AG08395 (cell line): ENCODE measurements at places on chromosomes 7 and 10.

DNA sequence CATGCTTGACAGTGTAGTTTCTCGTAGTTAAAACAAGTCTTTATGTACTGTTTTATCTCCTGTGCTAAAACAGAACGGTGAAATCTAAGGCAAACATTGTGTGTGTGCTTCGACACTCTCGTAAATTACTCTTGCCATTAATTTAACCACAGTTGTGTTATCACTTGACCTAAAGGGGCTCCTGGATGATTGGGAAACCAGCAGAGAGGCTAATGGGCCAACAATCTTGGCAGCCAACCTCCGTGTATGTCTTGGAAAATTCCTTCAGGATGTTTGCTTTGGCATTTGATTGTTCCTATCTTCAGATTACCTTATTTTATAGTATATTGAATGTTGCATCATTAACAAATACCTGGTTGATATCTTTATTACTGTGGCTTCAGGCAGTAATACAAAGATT lies 409.5 kb downstream of the SDK1 start:
- no peak for DNase-seq

DNA sequence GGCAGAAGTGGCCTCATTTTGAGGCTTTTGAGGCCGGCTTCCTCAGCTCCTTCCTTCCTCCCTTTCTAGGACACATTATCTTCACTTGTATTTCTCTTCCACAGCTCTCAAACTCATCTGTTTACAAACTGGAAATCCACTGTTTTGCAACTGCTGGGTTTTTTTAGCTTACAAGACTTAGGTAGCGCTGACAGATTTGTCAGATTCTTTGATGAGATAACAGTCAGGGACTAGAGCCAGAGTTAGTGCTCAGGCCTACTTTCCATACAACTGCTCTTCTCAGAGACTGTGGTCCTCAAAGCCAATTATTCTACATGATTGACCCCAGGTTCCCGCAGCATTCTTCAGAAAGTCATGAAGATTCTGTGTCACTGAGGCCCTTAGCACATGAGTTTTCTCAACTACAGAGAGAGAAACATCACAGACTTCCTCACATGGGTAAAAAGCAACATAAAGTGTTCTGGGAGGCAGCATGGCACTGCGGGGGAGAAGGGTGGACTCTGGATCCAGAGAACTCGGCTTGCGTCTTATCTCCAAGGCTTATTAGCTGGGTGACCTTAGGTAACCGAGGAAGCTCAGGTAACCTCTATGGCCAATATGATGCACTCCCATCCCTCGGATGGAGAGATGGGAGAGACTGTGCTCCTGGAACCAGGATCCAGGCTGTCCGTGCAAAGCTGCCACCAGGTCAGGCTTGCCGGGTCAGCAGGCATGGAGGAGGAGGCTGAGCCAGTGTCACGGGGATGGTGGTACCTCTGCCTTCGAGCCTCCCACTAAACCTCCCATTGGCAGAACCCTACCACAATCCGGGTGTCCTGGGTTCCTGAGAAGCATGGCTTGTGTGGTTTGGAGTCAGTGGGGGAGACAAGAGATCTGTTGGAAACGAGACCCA lies 10.5 kb downstream of the DDC start:
- no peak for DNase-seq

- no peak for DNase-seq
Observed at GRCh38 chr10:86139066-86139657, 227.4 kb downstream of the GRID1 start.

GRCh38 chr10:13712837-13713581 lies 126.2 kb downstream of the PRPF18 start:
- DNase-seq = peak; percentile 91

DNA sequence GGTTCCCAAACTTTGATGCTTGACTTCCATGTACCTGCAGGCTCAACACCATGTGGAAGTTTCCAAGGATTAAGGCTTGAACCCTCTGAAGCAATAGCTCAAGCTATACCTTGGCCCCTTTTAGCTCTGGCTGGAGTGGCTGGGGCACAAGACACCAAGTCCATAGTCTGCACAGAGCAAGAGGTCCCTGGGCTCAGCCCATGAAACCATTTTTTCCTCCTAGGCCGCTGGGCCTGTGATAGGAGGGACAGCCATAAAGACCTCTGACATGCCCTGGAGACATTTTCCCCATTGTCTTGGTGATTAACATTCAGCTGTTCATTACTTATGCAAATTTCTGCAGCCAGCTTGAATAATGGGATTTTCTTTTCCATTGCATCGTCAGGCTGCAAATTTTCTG lies 14.4 kb downstream of the DGKI start:
- no peak for DNase-seq

- no peak for DNase-seq
Observed at GRCh38 chr10:97913614-97914013, 64.0 kb downstream of the GOLGA7B start.

DNA sequence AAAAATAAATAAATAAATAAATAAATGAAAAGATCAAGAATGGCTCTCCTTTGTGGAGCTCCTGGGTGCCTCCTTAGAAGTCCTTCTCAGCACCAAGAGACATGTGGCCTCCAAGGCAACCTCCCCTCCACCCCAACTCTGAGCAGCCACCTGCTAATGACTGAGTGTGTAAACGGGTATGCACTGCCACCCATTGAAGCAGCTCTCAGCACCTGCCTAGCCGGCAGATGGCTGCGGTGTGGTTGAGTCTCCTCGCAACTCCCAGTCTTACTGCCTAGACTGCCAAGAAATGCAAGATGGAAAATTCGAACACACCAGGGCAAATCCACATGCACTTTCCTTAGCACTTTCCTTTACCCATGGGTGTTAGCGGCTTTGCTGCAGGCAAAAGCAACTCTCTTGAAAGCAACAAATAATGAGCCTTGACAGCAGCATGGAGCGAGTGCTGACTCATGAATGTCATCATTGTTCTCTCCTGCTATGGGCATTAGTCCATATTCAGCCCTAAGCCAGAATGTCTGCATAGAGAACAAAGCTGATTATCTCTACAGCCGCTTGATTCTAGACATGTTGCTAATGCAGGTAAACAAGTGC lies 913.9 kb upstream of the AUTS2 start:
- DNase-seq = no peak

GRCh38 chr7:95433952-95434556 lies 774 bp downstream of the PON2 start:
- DNase-seq = peak; percentile 3

GRCh38 chr7:6658618-6659345 lies 21.7 kb downstream of the ZNF316 start:
- DNase-seq = no peak

DNA sequence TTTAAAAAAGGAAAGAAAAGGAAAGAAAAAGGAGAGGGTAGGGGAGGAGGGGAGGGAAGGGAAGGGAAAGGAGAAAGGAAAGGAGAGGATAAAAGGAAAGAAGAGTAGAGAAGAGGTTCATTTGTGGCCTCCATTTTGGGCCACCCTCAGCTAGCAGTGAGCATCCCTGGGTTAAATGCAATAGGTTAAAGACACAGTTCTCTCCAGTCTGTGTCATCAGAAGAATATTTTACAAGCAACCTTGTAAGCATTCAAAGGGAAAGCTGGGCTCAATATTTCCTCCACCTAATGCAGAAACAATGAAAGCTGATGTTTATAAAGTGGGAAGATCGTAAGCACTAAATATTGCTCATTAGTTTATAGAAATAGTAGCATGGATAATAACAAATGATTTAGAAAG lies 219.1 kb upstream of the PITRM1 start:
- no peak for DNase-seq

DNA sequence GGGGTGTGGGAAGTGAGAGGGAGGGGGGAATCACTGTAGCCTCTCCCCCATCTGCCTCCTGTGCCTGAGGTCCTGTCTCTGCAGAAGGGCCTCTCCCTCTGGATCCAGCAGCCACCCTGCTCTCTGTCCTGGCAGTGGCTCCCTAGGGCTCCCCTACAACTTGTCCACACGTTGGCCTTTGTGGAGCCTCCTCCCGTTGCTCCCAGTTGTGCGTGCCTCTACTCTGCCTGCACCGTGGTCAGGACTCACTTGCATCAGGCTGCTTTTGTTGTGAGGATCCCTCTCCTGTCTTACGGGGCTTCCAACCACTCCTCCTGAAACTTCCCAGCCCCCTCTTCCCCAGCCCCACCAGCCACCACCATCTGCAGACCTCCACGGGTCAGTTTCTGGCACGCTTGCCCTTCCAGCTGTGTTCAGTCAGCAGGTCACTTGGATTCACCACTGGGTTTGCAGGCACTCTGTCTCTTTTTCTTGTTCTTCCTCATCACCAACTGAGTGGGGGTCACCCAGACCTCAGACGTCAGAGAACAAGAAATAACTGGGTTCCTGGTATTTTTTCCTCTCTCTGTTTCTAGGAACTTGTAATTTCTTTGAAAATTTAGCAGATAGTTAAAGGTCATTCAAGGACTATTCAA lies 62.3 kb downstream of the RAMP3 start:
- DNase-seq = no peak

DNA sequence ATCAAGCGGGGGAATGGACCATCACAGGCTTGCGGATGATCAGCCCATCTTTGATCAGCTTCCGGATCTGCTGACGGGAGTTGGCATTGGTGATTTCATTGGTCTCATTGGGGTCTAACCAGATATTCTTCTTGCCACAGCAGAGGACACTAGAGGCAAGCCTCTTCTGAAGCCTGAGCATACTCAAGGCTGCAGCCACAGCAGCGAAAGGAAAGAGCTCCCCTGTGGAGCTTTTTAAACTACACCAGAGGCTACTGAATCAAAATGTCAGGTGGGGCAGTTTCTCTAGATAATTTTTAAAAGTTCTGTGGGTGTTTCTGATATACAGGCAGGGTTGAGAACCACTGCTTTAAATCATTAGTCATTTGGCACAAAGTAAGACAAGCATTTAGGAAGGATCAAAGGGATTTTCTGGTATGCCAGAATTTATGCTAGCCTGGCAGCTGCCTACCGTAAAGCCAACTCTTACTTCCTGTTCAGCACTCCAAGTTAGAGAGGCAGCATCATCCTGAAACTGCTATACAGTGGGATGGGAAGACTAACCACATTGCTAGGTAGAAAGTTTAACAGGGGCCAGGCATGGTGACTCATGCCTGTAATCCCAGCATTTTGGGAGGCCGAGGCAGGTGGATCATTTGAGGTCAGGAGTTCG lies 7.0 kb downstream of the NAPEPLD start:
- no peak for DNase-seq

- no peak for DNase-seq
Observed at GRCh38 chr10:88542522-88542921, 40.6 kb downstream of the RNLS start.

DNA sequence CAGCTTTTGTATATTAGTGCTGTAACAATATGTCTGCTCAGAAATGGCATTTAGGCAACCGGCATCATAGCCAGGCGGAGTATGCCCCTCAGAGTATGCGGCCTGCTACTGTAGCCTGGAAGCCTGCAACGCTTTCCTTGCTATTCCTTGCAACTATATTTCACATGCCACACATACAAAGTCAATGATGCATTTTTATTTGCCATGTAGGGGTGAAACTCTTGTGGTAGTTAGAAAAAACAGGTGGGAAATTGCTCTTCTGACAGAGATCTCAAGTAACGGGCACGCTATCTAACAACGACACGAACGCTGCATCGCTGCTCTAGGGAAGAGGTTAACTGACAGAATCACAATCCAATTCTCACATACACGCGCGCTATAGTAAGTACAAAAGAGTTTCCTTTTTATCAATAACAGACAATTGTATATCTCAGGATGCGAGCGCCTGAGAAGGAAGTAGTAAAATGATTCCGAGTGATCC lies 5.9 kb downstream of the EBF3 start:
- no peak for DNase-seq

GRCh38 chr7:132937286-132937685 lies 144.6 kb downstream of the CHCHD3 start:
- no peak for DNase-seq

- no peak for DNase-seq
Observed at GRCh38 chr7:136617176-136617575, 251.3 kb upstream of the CHRM2 start.

GRCh38 chr10:63007112-63007511 lies 126.0 kb upstream of the NRBF2 start:
- DNase-seq = no peak

DNA sequence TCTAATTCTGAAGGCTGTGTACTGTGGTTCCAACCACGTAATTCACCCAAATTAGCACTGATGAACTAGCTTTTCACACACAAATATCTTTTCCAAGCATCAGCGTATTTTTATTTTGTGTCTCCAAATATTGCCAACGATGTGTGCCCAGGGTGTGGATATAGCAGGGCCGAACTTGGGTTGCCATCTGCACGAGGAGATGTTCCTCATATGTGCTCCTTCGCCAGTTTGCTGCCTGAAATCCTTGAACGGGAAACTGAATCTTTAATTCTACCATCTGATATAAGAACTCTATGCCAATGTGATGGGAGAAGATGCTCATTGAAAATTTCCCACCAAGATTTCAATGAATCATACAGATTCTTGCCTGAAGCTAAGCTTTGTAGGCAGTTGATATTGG lies 121.5 kb upstream of the ZNF438 start:
- DNase-seq = no peak

DNA sequence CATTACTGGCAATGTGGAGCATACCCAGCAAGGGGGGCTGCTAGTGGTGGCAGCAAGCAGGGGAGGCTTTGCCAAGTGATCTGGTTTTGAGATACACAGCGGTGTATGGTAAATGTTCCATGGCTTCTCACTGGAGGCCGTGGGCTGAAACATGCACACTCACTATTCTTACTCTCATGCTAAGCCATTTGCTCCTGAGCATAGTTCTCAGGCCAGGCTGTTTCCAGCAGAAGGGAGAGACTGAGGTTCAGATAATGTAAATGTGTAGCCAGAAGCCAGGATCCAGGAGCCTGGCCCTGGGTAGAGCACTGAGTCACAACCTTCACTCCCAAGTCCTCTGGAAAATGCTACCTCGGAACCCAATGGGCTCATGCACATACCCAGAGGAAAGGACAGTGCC lies 757.9 kb downstream of the GRID1 start:
- DNase-seq = no peak

DNA sequence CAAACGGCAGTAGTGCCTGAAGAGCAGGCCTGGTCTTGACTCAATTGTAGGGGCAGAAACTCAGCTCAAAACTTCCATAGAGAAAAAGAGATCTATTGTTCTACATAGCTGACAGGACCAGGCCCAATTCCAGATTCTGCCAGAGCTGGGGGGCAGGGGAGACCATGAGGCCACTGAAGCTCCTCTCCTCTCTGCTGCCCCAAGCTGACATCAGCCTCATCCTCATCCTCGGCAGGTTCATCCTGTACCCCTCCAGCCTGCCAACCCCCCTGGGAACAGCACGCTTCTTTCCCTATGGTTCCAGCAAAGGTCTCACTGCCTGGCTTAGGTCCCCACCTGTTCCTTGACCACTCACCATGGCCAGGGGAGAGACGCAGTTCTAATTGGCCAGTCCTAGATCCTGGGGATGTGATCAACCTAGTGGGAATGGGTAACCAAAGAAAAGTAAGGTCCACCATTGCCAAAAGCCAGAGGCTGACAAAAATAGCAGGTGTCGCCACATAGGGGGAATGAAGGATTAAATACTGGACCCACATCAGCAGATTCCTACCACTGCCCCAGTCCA lies 42.9 kb downstream of the CCDC3 start:
- no peak for DNase-seq

- no peak for DNase-seq
Observed at GRCh38 chr10:122199689-122200088, 71.4 kb upstream of the BTBD16 start.

- peak; percentile 34 for DNase-seq
Observed at GRCh38 chr7:24381894-24382505, 98.0 kb downstream of the NPY start.
